ENCODE measurements at places on chromosomes 2 and 18. TPM values are rescaled to one million over a fixed set of nuclear protein-coding genes. Genes with fewer than 3 reads are reported as not detected.

GRCh38 chr2:210527286-210527685 is 29.1 kb upstream of the CPS1 start:
- DNase-seq: no peak

- no peak for DNase-seq
Measured at GRCh38 chr2:115913921-115914320, 1471.5 kb downstream of the DPP10 start.

DNA sequence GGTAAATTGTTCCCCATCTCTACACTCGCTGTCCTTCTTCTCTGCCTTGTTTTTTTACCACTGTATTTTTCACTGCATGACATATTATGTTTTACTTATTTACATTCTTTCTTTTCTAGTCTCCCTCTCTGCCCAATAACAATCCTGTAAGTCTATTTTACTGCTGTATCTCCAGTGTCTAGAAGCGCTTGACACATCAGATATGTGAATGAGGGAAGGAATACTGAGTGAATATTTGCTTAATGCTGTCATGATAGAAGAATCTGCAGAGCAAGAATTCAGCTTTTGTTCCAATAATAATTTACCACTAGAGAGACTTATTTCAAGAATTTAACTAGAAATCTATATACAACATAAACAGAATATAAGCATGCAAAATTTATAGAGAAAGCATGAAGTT is 99.5 kb downstream of the GALNT13 start:
- no peak for DNase-seq

Gene LRATD1
- total RNA-seq: 3.1 TPM

Data from posterior vena cava (tissue), 2 donors.